Fibroblast of gingiva (primary cell): ENCODE measurements at places on chromosomes 3 and 15.
A peak's percentile ranks its signal among the peaks of the same experiment; 100 is the strongest.

DNA sequence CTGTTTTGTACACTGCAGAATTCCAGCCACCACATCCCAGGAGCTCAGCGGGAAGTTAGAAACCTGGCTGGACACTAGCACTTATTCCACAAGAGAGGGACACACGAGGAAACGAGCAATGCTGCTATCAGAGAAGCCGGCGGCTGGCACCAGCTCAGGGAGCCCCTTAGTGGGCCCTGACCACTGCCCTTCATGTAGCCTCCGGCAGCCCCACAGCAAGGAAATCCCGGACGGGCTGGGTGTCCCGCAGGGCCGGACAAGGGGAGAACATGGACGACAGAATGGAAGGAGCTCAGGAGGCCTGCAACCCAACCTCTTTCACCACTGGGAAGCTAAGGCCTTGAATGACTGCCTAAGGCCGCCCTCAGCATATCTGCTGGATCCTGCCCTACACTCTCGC, 32.5 kb downstream of the RBPMS2 start:
- DNase-seq: no peak

DNA sequence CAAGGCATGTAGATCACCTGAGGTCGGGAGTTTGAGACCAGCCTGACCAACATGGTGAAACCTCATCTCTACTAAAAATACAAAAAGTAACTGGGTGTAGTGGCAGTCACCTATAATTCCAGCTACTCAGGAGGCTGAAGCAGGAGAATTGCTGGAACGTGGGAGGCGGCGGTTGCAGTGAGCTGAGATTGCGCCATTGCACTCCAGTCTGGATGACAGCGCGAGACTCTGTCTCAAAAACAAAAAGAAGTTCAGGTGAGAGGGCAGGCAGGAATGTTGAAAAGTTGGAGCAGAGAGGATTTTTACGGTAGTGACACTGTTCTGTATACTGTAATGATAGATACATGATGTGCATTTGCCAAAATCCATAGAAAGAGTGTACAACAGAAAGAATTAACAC, 31.7 kb downstream of the GXYLT2 start:
- DNase-seq: no peak

GRCh38 chr15:40789119-40789518, 17.8 kb upstream of the ZFYVE19 start:
- no peak for DNase-seq

- DNase-seq: no peak
Measured at GRCh38 chr15:68405378-68406250, 26.3 kb downstream of the ITGA11 start.

DNA sequence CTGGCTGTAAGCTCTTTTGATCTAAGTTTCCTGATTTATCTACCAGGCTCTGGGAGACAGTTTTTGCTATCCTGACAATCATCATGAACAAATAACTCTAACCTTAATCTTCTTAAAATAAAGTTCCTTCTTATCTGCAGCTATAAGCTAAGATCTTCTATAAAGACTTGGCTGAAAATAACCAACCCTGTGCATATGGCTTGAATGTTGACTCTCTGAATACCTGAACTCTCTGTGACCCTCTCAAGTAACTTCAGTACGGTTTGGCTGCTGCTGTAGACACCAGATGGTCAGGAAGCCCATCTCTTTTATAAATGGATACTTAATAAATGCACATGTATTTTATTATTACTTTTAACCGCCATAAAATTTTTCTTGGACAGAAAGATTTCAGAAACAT, 412.4 kb upstream of the CBLB start:
- no peak for DNase-seq

GRCh38 chr3:181486141-181486885, 225.4 kb upstream of the SOX2 start:
- DNase-seq: no peak

DNA sequence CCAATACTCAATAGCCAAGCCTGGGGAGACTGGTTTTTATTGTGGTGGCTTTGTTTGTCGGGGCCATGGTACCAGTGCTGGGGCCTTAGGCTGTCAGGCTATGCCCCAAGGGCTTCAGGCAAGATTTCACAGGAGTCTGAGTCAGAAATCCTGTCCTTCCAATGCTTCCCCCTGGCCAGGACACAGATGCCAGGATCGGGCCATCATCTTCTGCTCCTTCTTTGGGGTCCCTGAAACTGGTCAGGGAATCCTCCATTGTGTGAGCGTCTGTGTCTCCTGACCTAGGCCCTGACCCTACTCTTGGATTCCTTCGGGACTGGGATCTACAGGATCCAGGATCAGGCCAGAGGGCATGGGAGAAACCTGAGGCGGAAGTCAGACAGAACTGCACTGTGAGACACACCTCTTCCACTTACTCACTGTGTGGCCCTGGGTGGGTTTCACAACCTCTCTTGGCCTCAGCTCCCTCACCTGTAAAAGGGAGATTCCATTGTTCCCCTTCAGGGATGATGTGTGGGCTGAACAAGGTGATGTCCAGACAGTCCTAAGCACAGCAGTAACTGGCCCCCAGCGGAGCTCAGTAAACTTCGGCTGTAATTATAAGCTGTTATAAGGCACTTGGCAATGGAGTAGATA, 292.7 kb downstream of the UACA start:
- DNase-seq: no peak

GRCh38 chr15:26972636-26973035, 1.7 kb downstream of the GABRG3 start:
- no peak for DNase-seq

DNA sequence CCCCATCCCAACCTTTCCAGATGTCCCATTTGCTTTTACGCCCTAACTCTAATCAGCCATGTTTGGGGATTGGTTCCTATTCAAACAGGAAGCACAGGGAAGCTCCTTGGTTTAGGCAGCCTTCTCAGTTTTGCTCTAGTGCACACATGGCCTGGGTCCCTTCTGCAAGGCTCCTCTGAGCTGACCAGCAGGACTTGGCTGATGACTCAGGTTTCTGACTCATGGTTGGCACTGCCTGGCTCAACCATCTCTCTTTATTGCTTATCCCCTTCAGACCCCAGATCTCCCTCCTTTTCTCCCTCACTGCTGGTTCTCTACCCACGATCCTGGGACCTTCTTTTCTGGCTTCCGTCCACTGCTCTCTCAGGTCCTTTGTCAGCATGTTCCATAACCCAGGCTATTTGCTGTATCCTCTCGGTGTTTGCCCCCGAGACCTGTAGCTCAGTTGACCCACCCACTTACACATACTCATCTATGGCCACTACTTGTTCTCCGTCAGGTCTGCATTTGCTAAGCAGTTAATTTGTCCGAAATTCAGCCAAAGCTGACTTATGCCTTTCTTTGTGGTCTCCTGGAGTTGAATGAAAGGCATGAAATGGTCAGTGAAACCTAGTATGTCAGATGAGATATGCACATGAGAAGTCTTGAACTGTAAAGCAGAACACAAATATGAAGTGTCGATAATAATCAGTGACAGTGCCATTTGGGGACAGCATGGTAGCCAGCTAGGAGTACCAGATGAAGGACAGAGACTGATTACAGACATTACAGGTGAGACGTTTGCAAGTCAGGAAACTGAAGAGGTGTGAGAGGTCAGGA, 323.5 kb upstream of the ROPN1 start:
- no peak for DNase-seq

GRCh38 chr3:121481106-121481880, 64.5 kb downstream of the POLQ start:
- DNase-seq: peak; percentile 50

DNA sequence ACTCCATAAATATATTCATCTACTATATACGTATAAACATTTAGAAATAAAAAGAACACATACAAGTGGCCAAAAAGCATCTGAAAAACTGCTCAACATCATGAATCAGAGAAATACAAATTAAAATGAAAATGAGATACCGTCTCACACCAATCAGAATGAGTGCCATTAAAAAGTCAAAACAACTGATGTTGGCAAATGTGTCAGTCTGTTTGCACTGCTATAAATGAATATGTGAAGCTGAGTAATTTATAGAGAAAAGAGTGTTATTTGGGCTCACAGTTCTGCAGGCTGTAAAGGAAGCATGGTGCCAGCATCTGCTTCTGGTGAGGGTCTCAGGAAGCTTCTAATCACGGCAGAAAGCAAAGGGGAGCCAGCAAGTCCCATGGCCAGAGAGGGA, 620.3 kb upstream of the CCDC54 start:
- no peak for DNase-seq

GRCh38 chr3:66021731-66022131, 17.0 kb downstream of the MAGI1 start:
- no peak for DNase-seq

DNA sequence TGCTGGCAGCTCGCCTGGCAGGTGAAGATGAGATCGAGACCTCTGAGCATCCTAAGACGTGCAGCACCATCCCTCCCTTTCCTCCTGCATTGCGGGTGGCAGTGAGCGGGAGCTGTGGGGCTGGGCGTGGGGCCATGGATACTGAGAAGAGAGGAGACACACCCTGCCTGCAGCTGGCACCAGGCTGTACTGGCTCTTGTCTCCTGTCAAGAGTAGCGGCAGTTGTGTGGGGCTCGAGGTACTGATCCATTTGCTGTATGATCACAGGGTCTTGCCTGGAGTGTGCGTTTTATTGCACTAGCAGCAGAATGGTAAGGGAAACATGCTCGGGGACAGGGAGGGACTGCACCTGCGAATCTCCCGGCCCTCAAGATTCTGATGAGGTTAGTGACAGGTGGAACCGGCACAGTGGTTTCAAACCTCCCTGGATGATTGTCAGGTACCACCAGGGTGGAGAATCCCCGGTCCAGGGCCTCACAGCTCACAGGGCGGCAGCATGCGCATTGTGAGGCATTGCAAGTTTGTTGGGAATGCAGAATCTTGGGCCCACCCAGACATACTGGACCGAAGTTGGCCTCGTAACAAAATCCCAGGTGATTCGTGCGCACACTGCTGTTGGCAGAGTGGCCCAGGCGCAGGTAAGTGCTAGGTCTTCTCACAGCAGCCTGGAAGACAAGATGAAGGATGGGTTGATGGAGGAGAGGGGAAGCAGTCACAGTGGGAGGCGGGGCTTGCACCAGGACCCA, 14.1 kb downstream of the SYNM start:
- no peak for DNase-seq

- DNase-seq: no peak
Measured at GRCh38 chr3:62329971-62330370, 43.4 kb downstream of the FEZF2 start.

- no peak for DNase-seq
Measured at GRCh38 chr3:176183181-176183580, 1014.1 kb downstream of the TBL1XR1 start.

- DNase-seq: no peak
Measured at GRCh38 chr15:56965231-56966013, 47.0 kb downstream of the TCF12 start.

DNA sequence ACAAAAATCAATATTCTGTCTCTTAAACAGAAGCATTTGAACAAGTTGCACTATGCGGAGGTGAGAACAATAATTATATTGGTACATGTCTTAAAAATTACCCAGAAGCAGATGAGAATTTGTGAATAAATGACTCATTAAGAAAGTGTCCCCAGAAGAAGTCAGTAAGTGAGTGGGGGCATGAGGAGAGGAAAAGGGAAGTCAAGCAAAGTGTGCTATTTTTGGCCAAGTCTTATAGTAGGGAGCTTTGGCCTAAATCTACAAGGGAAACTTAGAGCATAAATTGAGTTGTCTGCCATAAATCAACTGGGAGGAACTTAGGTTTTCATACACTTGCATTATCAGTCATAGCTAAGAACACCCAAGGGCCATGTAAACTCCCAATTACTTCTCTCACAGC, 86.9 kb upstream of the SATB1 start:
- no peak for DNase-seq

DNA sequence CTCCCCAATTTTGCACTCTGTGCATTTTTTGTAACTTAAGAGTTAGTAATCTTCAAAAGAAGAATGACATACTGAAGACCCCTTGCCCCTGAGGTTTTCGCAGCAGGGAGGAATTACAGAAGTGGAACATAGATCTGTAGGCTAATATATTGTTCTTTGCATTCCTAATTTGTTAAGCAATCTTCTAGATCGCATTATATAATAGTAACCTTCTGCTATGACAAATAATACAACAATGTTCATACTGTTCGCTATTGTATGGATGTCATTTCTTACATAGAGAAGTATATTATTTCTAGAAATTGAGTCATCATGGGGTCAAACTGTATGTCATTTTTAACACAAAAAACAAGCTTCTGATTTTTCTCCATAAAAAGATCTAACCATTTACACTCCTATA, 95.8 kb upstream of the TGFBR2 start:
- no peak for DNase-seq

DNA sequence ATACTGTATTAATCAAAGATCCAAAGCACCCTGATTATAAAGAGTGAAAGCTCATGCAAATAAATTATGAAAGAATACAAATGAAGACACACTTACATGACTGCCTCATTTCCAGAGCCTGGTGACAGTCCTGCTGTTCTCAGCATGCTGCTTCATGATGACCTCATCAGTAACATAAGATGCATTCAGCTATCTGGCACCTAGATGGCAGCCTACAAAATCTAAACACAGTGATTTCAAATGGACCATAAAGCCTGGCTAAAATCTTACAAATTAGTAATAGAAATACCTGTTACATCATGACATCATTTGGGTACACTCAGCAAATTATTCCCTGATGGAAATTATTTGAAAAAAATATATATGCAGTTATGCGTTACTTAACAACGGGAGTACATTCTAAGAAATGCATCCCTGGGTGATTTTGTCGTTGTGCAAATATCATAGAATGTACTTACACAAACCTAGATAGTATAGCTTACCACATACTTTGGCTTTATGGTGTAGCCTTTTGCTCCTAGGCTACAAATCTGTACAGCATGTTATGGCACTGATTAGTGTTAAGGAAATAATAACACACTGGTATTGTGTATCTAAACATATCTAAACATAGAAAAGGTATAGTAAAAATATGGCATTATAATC, 207.2 kb downstream of the EPHA3 start:
- peak; percentile 60 for DNase-seq

- no peak for DNase-seq
Measured at GRCh38 chr3:196631682-196632045, 7.8 kb upstream of the NRROS start.

DNA sequence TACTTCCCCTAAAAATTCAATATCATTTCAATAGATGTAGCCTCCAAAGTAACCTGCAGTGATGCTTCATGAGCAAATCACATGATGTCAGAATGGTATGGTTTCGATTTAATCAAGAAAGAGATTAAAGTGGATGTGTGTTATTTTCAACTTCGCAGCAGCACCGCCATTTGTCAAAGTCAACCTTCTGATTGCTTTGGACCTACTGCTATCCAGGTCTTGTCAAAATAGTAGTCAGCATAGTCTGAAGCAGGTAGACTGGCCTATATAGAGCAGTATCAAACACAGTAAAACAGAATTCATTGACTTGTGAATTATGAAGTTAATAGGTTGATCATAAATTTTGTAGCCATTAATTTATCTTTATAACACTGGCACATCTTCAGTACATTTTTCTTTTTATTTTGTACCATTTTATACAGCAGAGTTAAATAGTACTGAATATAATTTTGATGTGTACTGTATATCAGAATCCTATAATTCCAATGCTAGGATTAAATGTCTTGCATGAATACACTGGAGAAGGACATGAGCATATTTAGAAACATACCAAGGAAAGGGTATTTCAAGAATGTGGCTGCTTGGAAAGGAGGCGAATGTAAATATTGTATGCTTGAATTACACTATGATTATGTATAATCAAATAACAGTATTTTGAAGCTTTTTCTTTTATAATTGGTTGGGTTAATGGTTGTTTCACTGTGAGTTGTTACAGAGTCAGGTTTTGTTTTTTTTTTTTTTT, 79.6 kb downstream of the CDIN1 start:
- peak; percentile 5 for DNase-seq

- DNase-seq: peak; percentile 24
Measured at GRCh38 chr15:35437157-35437556, 108.8 kb downstream of the DPH6 start.

GRCh38 chr3:57062101-57062631, 1.7 kb downstream of the SPATA12 start:
- DNase-seq: no peak
